ENCODE measurements at places on chromosomes 1 and 21. TPM values are rescaled to one million over a fixed set of nuclear protein-coding genes. Genes with fewer than 3 reads are reported as not detected.

Gene CBR3
- polyA plus RNA-seq = not detected

Gene SLC25A34
- 5.4 TPM for polyA plus RNA-seq

Gene PODN
- polyA plus RNA-seq = 0.07 TPM

Gene GNPAT
- polyA plus RNA-seq = 58.6 TPM

Gene MRPL20
- 204 TPM for polyA plus RNA-seq

Gene GBP6
- not detected for polyA plus RNA-seq

Gene HPCAL4
- 60.0 TPM for polyA plus RNA-seq

Gene HMCN1
- 0.02 TPM for polyA plus RNA-seq

Gene TMOD4
- not detected for polyA plus RNA-seq

Gene CSRP1
- polyA plus RNA-seq = 12.1 TPM

Data from neural cell (in vitro differentiated cells).